ENCODE measurements at places on chromosomes 5 and 9.

DNA sequence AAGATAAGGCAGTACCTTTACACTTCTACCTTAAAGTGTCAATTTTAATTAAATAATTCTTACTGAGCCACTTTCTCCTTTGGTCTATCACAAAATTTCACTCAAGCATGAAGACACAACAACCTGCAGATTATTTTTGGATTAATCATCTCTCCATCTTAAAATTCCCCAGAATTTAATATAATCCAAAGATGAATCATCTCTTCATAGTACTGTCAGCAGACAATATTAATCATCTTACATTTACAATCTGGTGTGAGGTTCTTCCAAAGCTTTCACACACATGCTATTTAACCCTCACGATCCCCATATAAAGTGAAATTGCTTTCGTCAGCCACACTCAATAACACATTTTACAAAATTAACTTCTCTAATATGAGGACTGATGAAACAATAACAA lies 43.0 kb downstream of the LHFPL2 start:
- no peak for DNase-seq

GRCh38 chr5:50711280-50711679 lies 44.8 kb downstream of the PARP8 start:
- DNase-seq = no peak

DNA sequence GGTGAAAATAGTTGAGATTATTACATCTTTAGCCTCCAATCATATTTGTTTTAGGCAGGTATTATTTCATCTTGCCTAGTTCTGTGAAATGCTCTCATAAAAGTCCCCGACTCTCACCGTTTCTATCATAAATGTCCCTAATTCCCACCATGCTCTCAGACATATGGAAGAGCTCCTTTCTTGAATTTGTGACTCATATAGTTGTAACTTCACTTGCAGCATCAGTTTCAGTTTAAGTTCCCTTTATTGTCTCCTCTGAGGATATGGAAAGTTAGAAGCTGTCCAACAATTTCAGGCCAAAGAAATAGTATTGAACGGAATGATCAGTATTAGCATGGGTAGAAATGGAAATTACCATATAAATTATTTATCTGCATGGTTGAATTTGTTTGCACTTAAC lies 187.5 kb upstream of the NR4A3 start:
- no peak for DNase-seq

- DNase-seq = no peak
Measured at GRCh38 chr5:124996764-124997077, 250.3 kb upstream of the ZNF608 start.

DNA sequence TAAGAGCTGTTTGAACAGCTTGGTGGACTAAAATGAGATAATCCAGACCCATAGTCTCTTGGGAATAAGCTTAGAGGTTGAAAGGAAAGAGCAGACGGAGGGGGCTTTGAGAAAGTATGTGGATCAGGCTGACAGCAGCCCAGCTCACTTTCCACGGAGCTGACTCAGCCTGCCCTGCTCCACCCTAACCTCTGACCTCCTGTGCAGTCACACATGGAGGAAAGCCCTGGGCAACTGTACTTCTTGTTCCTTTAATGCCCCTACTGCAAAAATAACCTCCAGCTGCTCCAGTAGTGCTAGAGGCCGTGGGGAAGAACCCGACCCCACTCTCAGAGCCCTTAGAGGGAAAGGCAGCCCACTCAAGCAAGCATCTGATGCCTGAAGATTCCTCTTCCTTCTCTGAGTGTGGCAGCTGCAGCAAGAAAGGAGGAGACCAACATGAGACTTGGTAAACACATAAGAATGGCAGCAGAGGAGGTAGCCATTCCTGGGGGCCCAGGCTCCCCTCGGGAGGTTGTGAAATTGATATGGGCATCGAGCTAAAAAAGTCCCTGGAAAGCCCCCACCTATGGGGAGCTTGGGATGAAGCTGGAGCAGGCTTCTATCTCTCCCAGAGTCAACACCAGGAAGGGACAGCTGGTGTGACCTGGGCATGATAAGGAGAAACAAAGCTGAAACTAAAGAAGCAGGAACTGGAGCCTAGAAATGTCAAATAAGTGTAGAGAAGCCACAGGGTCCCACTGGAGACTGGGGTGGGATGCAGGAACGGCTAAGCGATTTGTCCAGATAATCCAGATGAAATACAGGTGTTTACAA lies 204.3 kb downstream of the PIK3R1 start:
- no peak for DNase-seq

All from NCI-H187 (cell line).